ENCODE measurements at places on chromosomes 11 and 22.

DNA sequence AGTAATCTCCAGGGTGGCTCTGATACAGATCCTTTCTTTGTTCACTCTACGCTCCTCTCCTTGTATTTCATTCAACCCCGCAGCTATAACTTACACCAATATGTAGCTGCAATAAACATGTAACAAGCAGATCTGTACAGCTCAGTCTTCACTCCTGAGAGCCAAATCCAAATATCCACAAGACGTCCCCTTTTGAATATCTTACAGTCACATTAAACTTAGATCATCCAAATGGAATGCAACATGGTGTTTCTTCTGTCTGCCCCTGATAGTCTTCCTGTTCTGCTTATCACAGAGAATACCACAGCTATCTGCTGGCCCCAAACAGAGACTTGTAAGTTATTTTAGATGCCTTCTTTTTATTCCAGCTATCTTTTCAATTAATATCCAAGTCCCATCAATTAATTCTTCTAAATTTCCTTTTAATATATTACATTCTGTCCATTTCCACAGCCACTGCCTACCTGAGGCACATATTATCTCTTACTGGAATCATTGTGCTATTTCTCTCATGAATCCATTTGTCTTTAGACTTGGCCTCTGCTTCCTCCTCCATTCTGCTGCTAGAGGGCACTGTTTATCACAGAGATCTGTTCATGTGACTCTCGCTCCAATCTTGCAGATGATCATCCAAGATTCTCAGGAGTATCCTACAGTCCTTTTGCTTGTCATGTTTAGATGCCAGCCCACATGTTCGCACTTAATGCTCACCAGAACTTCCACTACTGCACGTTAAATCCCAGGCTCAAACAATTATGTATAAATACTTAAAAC lies 908.6 kb downstream of the NTM start:
- DNase-seq = peak; percentile 7

DNA sequence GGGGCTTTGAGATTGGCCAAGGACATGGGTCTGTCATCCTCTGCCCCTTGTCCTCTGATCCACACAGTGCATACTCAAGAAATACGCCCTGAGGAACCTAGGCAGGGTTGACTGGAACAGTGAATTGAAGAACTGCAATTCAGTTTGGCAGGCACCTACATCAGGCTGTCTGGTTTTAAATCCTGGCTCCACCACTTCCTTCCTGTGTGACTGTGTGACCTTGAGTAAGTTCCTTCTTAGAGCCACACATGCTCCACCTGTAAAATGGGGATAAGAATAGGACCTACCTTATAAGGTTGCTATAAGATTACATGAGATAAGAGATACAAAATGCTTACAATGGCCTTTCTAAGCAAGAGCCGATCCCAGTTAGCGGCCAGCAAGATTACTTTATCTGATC lies 15.8 kb upstream of the TCF20 start:
- DNase-seq = peak; percentile 41

DNA sequence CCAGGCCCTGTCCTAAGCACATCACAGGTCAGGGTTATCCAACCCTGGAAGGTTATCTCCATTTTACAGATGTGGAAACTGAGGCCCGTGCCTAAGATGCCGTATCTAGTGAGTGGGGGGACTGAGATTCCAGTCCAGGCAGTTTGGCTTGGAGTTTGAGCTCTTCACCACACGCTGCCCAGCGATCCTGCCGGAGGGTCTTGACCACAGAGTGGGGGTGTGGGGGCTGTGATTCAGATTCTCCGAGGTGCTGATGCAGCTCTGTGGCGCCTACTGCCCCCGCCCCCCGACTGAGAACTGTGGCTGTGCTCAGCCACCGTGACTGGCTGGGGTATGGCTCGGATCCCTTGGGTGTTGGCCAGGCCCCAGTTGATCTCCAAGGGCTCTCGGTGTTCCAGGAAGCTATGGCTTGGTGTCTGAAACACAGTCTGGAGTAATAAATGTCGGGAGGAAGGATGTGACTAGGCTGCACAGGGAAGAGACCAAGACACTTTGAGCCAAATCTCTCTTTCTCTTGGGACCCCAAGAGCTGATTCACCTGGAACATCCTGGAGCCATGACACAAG lies 60.6 kb upstream of the RASD2 start:
- DNase-seq = no peak

DNA sequence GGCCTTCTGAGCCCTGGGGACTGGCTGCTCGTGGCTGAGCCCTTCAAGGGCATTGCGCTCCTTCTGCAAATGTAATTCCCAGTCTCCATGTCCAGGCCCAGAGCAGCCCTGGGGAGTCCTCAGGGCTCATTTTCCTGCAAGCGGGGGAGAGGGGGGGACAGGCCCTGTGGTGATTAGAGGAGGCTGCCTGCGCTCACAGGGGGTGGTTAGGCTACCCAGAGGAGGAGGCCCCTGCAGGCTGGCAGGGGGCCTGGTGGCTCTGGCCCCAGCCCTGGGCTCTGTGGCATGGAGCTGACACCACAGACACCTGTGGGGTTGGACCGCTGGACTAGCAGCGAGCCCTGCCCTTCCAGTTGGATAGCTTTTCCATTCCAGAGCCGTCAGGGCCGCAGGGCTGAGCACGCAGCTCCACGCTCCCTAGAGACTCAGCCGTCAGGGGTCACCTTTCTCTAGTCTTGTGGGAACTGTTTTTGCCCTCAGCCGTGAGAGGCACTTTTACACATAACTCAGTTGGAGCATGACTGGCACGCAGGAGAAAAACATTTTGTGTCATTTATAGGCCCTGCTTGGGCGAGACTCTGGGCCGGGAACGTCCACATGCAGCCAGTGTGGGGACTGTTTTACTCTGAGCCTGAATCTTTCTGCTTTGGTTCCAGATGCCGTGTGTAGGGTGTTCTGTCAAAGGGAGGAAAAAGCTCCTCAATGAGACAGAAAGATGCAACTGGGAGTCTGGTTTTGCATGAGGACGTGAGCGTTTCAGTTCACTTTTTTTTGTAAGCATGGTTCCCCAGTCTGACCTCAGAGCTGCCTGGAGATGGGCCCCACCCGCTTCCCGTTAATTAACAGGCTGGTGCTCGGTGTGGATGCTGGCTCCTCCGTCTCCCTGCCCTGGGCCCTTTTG lies 58.1 kb downstream of the LRP5 start:
- no peak for DNase-seq

GRCh38 chr11:67498544-67498972 lies 6.6 kb downstream of the PITPNM1 start:
- DNase-seq = no peak

DNA sequence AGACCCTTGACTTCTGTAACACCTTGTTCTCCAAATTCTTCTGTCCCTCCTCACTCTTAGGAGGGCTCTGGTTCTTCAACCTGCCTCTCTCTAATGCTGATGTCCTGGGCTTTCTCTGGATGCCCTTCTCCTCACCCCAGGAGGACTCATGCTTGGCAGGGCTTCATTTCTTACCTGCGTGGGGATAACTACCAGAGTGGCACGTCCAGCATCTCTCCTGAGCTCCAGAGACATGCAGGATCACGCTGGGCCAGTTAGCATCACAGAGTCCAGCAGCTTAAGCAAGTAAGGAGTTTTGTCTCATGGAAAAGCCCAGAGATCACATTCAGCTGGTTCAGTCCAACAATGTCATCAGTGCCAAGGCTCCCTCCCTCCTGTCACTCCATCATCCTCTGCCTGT lies 36.4 kb downstream of the RTL6 start:
- DNase-seq = no peak

GRCh38 chr11:120404495-120404894 lies 68.3 kb downstream of the ARHGEF12 start:
- no peak for DNase-seq

DNA sequence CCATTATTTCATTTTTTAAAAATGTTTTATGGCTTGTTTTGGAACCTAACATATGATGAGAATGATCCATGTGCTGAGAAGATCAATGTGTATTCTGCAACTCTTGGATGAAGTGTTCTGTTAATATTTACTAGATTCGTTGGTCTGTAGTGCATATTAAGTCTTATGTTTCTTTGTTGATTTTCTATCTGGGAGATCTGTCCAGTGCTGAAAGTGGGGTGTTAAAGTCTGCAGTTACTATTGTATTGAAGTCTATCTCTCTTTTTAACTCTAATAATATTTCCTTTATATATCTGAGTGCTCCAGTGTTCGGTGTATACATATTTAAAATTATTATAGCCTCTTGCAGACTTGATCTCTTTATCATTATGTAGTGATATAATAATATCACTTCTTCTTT lies 11.9 kb downstream of the PATE3 start:
- DNase-seq = no peak

All from activated naive CD4-positive, alpha-beta T cell treated with anti-CD3 and anti-CD28 coated beads for 36 hours (primary cell).